ENCODE measurements at places on chromosomes 3 and 15. TPM values are rescaled to one million over a fixed set of nuclear protein-coding genes. Genes with fewer than 3 reads are reported as not detected.
A peak's percentile ranks its signal among the peaks of the same experiment; 100 is the strongest.

DNA sequence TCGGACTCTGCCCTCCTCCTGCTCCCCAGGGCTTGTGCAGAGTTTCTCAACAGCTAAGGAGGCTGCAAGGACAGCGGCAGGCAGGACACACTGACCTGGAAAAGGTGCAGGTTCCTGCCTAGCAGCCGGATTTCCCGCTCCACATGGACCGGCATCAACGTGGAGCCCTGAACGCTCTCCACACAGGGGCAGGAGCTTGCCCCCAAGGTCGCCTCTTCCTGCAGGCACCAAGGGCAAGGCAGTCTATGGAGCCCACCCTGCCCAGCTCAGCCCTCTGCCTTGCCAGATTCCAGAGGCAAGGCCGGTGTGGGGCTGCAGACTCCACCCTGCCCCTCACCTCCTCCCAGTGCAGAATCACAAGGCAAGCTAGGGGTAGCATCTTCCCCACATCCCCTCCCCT, 10.7 kb downstream of the PLXNB1 start:
- DNase-seq: no peak
- no peak overlapping the region for H3K4me3 ChIP-seq
- H3K27ac ChIP-seq: no peak overlapping the region
- H3K36me3 ChIP-seq: no peaks in the 10 kb centered on the region
- H3K27me3 ChIP-seq: no peaks in the 10 kb centered on the region

GRCh38 chr15:96324192-96324895, 6.2 kb upstream of the NR2F2 start:
- H3K27me3 ChIP-seq: no peaks in the 10 kb centered on the region
- H3K4me1 ChIP-seq: no peaks in the 10 kb centered on the region
- H3K36me3 ChIP-seq: no peaks in the 10 kb centered on the region
- no peak overlapping the region for H3K4me3 ChIP-seq
- DNase-seq: no peak
- no peak overlapping the region for H3K27ac ChIP-seq

DNA sequence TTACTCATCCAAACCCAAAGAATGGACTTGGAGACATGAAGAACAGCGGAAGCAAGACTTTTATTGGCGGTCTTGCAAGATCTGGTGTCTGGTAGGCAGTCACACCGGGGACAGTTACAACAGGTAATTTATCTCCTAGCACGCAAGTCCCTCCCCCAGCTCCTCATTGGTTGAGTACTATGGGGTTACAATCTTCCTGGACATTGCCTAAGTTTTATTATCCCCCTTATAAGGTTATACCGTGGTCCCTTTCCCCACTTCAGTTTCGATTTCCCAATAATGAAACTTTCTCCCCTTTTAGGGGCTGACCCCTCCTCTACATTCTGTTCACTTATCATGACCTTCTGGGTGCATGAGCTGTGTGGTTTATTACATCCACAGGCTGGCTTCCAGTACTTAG, 18.7 kb downstream of the ARL8B start:
- H3K4me1 ChIP-seq: peaks cover 11% of the 10 kb centered on the region
- H3K27ac ChIP-seq: no peak overlapping the region
- H3K27me3 ChIP-seq: no peaks in the 10 kb centered on the region
- no peak overlapping the region for H3K4me3 ChIP-seq
- H3K36me3 ChIP-seq: 0 out of 2 replicates have a peak, but pooled peaks cover 4% of the 10 kb centered on the region

DNA sequence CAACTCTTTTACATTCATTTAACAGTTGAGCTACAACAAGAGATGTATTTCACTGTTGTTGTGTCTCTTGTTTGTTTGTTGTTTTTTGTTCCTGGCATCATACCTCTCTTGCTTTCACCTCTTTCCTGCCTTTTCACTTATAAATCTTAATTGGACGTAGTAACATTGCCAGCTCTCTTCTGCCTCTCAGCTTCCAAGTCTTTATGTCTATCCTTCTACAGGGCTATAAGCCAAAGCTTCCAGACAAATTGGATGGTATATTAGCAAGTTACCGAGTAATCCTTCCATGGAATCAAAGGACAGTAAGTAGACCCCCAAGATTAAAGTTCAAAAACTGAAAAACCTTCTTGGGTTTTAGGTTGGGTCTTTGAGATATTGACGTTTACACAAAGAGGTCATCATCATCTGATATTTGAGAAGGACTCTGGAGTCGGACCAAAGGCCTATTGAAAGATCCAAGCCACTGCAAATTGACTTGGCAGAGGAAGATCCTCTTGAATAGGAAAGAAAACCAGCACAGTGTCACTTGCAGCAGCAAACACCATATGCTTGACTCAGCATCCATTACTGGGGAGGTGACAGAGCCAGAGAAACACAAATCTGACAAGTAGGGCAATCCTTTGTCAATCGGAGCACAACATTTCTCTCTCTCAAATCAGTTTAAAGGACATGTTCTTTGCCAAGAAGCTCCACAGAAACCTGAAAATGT, 648.5 kb upstream of the NR2F2 start:
- DNase-seq: no peak
- no peaks in the 10 kb centered on the region for H3K27me3 ChIP-seq
- H3K36me3 ChIP-seq: no peaks in the 10 kb centered on the region
- no peak overlapping the region for H3K4me3 ChIP-seq
- no peak overlapping the region for H3K27ac ChIP-seq
- H3K4me1 ChIP-seq: no peaks in the 10 kb centered on the region

- peak overlapping the region; percentile 97 for H3K27ac ChIP-seq
- H3K36me3 ChIP-seq: peaks cover 8% of the 10 kb centered on the region
- DNase-seq: no peak
- H3K4me1 ChIP-seq: peaks cover 86% of the 10 kb centered on the region
- H3K4me3 ChIP-seq: no peak overlapping the region
- no peaks in the 10 kb centered on the region for H3K27me3 ChIP-seq
Measured at GRCh38 chr3:187925326-187925725, 180.1 kb upstream of the BCL6 start.

DNA sequence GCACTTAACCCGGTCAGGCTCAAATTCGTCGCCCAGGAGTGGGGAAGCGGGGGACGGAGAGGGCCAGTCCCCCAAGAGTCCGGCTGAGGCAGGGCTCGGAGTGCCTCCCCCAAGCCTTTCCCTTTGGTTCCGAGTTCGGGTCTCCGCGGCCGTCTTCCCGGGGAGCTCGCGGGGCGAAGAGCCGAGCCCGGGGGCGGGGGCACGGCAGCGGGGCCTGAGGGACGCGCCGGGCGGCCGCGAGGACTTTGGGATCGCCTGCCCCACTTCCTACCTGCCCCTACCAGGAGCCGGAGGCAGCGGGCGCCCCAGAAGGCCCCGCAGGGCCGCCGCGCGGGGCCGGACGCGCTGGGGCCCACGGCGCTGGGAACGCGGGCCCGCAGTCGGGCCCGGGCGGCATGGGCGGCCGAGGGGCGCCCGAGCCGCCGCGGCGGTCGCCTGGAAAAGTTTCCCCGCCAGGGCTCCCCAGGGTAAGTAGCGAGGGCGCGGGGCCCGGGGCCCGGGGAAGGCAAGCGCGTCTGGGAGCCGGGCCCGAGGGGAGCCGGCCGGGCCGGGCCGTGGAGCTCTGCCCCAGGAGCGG, 2.8 kb downstream of the FURIN start:
- H3K4me1 ChIP-seq: peaks cover 42% of the 10 kb centered on the region
- peak; percentile 64 for DNase-seq
- no peaks in the 10 kb centered on the region for H3K27me3 ChIP-seq
- H3K4me3 ChIP-seq: peak overlapping the region; percentile 93
- H3K36me3 ChIP-seq: no peaks in the 10 kb centered on the region

DNA sequence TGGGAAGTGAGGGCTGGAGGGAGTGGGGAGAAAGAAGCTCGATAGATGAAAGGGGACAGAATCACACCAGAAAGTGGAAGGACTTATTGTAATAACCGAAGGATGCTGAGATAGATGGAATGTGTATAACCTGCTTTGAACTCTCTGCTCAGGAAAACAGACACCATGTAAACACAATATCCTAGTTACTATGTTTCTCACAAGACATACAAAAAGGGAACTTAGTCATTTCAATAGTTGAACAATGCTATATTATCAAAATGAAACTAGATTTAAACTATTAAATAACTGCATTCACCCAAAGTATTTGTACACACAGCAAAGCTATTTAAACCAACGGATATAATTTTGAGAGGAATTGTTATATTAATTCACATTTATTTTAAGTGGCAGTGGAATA, 108.3 kb upstream of the GADL1 start:
- H3K4me1 ChIP-seq: no peaks in the 10 kb centered on the region
- no peak for DNase-seq
- no peaks in the 10 kb centered on the region for H3K27me3 ChIP-seq
- H3K36me3 ChIP-seq: no peaks in the 10 kb centered on the region
- H3K27ac ChIP-seq: no peak overlapping the region
- no peak overlapping the region for H3K4me3 ChIP-seq

GRCh38 chr3:126765187-126766069, 61.4 kb downstream of the CHCHD6 start:
- no peak for DNase-seq
- no peak overlapping the region for H3K4me3 ChIP-seq

GRCh38 chr3:196227121-196227561, 10.8 kb downstream of the SLC51A start:
- no peaks in the 10 kb centered on the region for H3K36me3 ChIP-seq
- no peak overlapping the region for H3K4me3 ChIP-seq
- no peaks in the 10 kb centered on the region for H3K4me1 ChIP-seq
- H3K27me3 ChIP-seq: no peaks in the 10 kb centered on the region
- no peak overlapping the region for H3K27ac ChIP-seq

DNA sequence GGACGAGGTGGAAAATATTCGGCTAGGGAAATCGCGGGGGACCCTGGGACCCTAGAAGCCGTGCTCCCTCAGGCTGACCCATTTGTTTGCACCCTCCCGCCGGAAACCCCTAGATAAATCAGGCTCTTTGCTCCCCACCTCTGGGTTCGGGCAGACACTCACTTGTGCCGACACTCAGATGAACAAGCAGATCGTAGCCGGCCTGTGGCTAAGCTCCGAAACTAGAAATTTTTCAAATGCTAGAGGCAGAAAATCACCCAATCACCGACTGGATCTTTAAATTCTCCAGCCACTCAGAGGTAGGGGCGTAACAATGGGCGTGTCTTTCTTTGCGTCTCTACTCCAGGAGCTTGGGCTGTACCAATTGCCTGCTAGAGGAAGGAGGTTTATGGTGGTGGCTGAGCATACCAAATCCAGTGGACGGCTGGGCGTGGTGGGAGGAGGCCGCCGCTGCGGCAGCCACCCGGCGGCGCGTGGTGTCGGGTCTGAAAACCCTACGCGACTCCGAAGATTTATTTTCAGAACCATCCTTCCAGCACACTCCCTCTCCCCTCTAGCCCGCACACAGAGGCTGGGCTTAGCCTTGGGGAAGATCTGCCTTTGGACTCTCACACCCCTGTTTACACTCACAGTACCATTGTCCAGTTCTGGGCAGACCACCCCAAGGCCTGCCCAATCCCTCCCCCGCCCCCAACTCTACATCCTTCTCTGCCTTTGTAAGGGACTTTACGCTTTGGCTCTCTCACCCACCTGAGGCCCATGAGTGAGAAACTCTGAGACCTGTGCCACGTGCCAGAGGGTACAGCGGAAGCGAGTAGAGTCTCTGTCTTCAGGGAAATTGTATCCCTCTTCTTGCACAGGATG, at the start of gene PIF1:
TSS of gene PIF1 (minus strand) at position 217 of the 864 bp plus-strand sequence. CDS start 1,312 bp downstream, outside the sequence.
- no peaks in the 10 kb centered on the region for H3K27me3 ChIP-seq
- peak; percentile 99 for DNase-seq
- peak within 1 kb of the TSS; percentile 83 for H3K4me3 ChIP-seq
- H3K27ac ChIP-seq: peak within 1 kb of the TSS; percentile 78

DNA sequence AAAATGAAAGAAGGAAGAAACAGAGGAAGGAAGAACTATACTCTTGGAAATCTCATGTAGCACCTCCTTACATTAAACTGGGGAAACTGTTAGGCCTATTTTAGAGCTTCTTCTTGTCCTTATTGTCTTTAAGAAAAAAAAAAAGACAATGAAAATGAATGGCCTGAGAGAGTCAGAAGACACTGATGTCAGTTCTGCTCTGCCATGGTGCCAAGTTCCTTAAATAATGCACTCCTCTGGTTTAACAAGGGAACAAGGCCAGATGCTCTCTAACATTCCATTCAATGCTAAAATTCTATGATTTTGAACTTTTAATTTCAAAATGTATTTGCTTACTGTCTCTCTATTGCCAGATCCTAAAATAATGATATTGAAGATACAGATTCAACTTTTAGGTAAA, 4.4 kb upstream of the MBNL1 start:
- H3K27ac ChIP-seq: no peak overlapping the region
- DNase-seq: no peak
- peaks cover 13% of the 10 kb centered on the region for H3K4me1 ChIP-seq
- no peak overlapping the region for H3K4me3 ChIP-seq

- no peak overlapping the region for H3K4me3 ChIP-seq
- H3K36me3 ChIP-seq: no peaks in the 10 kb centered on the region
- H3K27me3 ChIP-seq: no peaks in the 10 kb centered on the region
- H3K4me1 ChIP-seq: no peaks in the 10 kb centered on the region
- H3K27ac ChIP-seq: no peak overlapping the region
Measured at GRCh38 chr3:54917174-54917573, 10.7 kb downstream of the LRTM1 start.

DNA sequence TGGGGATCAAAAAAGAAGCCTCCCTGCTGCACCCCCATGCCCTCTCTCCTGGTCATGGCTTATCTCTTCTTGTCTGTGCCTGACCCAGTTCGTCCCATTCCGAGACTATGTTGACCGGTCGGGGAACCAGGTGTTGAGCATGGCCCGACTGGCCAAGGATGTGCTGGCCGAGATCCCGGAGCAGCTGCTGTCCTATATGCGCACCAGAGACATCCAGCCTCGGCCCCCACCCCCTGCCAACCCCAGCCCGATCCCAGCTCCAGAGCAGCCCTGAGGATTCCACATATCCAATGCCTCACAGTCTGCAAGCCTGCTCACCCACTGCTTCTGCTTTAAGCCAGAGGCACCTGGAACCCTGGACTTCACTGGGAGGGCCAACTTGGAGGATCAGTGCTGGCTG, 2.1 kb upstream of the BRPF1 start:
- H3K4me3 ChIP-seq: no peak overlapping the region
- no peaks in the 10 kb centered on the region for H3K27me3 ChIP-seq
- no peak overlapping the region for H3K27ac ChIP-seq
- no peak for DNase-seq
- peaks cover 4% of the 10 kb centered on the region for H3K36me3 ChIP-seq

- H3K27ac ChIP-seq: no peak overlapping the region
- H3K36me3 ChIP-seq: no peaks in the 10 kb centered on the region
- no peaks in the 10 kb centered on the region for H3K27me3 ChIP-seq
- H3K4me3 ChIP-seq: no peak overlapping the region
- no peak for DNase-seq
Measured at GRCh38 chr3:112097378-112097777, 11.2 kb downstream of the C3orf52 start.

DNA sequence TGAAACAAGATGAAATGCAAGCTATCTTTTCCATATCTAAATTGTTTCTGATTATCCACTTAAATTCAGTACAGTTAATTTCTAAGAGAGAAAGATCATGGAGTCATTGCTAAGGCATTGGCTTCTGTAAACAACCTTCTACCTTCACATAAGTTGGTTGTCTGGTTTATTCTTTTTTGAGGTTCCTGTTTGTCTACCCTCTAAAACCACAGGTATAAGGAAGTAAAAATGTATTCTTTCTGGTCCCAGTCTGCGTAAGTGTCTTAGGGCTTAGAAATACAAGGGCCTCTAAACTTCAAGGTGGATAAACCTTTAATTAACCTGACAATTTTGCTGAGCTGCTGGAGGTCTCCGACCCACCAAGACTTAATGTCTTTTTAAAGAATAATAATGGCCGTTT, 3.6 kb upstream of the ATOSA start:
- H3K4me3 ChIP-seq: peak overlapping the region; percentile 83
- peak overlapping the region; percentile 100 for H3K27ac ChIP-seq
- DNase-seq: peak; percentile 79
- H3K4me1 ChIP-seq: peaks cover 86% of the 10 kb centered on the region
- peaks cover 22% of the 10 kb centered on the region for H3K36me3 ChIP-seq

Gene CEP19
- total RNA-seq: 2.6 TPM

Gene CHSY1
- total RNA-seq: 11.4 TPM

Gene GOLGA8S
- not detected for total RNA-seq

Gene ECE2
- total RNA-seq: 0.15 TPM

Gene TEX55
- total RNA-seq: not detected

Gene GP5
- total RNA-seq: not detected

Measured in Karpas-422 (cell line).